ENCODE measurements at places on chromosomes 12 and 14. TPM values are rescaled to one million over a fixed set of nuclear protein-coding genes. Genes with fewer than 3 reads are reported as not detected.

DNA sequence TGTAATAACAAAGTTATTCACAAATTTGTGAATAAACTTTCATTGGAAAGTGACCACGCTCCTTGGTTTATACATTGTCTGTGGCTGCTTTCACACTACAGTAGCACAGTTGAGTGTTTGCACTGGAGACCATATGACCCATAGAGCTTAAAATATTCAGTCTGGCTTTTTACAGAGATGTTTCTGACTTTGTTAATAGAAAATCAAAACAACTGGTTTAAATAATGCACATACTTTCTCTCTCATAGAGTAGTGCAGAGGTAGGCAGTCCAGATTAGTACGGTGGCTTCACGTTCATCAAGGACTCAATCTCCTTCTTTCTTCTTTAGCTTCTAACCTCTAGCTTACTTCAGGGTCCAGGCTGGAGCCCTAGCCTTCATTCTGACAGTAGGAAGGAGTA, 36.2 kb downstream of the PSEN1 start:
- no peak for DNase-seq

- DNase-seq, result no peak
These were observed 218.9 kb upstream of the TMTC1 start for GRCh38 chr12:30002677-30003076.

DNA sequence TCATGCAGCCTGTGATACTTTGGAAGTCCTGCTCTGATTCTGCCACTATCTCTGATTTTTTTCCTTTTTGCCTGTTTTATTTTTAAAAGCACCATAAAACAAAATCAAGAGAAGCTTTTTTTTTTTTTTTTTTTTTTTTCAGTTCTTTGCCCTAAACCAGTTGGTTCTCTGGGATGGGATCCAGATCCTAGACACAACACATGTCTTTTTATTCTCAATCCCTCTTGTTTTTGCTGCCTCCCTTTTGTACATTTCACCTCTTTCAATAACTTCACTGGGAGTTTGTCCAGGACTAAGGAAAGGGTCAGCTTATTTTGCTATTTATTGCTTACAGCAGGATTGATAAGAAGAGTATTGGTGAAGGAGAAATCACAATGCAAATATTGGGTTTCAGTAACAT, 139.4 kb downstream of the GRIP1 start:
- no peak for DNase-seq

GRCh38 chr12:74656251-74656650, 118.6 kb downstream of the ATXN7L3B start:
- DNase-seq, result no peak

LHX5 gene
- not detected for total RNA-seq

KCNK13 gene
- total RNA-seq, result not detected

OTOGL gene
- 0.20 TPM for total RNA-seq

MANSC4 gene
- total RNA-seq, result not detected

All from RPMI7951 (cell line).